RWPE2 (cell line): ENCODE measurements at places on chromosomes 1 and 21.

GRCh38 chr1:210653771-210654170, 325.1 kb downstream of the HHAT start:
- DNase-seq, result no peak

DNA sequence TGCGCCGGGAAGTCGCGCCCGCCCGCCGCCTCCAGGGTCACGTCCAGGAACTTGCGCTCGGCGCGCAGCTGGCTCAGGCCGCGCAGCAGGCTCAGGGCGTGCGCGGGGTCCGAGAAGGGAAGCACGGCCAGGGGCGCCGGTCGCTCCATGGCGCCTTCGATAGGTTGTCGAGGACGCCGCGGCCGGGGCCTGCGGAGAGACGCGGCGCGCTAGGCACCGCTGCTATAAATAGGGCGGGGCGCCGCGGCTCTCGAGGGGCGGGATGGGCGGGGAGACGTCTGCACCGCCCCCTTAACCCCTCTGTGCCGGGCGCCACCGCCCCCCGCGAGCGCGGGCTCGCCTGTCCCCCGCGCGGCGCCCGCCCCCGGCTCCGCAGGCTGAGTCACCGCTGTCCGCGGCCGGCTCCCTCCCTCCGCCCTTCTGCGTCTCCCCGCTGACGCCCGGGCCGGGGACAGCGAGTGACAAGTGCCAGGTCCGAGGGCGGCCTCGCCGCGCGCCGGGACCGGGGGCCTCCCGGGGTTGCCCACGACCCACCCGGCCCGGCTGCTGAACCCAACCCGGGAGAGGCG, at the start of gene KLHL21:
Gene KLHL21 (minus strand): TSS at position 201 of the 569 bp plus-strand sequence. CDS start 52 bp downstream, at position 149.
- peak; percentile 83 for DNase-seq

DNA sequence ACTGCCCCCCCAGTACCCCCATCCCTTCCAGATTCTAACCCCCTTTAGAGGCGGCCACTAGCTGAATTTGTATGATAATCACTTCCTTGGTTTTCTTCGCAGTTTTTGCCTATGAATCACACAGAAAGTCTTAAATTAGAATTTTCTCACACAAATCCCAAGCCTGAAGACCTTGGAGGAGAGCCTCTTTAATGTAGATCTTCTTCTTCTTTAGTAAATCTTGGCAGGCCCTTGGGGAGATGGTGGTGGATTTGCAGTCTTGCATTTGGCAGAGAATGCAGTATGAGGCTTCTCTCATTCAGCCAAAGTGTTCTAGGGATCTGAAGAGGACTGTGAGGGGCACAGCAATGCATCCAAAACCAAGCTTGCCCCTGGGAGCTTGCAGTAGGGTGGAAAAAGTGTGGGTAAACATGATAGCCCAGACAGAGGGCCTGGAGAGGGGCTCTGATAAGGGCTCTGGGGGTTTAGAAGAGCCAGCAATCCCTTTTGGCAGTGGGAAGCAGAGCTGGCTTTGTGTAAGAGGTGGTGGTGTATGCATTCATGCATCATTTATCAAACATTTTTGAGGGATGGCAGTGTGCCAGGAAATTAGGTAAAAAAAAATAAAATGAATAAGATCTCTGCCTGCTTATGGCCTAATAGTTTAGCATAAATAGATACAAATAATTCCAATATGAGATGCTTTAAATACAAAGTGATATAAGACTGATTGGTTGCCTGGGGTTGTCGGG, 7.7 kb upstream of the CDC42 start:
- no peak for DNase-seq

DNA sequence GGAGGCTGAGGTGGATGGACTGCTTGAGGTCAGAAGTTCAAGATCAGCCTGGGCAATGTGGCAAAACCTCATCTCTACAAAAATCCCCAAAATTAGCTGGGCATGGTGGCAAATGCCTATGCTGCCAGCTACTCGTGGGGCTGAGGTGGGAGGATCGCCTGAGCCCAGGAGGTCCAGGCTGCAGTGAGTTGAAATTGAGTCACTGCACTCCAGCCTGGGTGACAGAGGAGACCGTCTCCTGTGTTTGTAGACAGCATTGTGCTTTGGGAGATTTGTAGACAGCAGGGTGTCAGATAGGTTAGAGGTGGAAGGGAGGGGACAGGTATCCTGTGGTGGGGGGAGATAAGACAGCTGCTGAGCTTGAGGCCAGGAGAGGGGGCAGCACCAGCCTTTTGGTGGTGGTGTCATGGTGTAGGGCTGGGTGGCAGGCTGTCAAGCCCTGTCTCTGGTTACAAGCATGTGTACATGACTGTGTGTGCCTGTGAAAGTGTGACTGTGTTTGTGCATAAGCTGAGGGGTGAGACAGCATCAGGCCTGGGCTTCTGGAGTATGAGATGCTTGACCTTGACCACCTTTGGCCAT, 15.2 kb downstream of the PPFIA4 start:
- no peak for DNase-seq

GRCh38 chr1:47738560-47739182, 258.5 kb downstream of the TRABD2B start:
- DNase-seq, result no peak

DNA sequence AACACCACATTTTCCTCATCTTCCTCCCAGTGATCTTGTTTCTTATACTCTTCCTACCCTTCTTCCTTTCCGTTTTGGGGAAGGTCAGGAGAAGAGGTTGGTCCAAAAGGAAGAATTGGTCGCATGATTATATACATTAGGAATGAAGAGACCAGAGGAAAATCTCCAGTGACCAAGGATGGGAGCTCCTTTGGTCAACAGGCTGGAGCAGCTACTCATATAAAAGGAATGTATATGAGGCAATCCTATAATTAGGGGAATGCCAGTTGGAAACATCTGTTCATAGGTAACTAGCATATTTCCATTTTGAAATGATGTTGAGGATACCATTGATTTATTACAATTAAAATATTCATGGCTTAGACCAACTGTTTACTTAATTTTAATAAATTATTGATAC, 114.5 kb downstream of the LRRC40 start:
- DNase-seq, result no peak

DNA sequence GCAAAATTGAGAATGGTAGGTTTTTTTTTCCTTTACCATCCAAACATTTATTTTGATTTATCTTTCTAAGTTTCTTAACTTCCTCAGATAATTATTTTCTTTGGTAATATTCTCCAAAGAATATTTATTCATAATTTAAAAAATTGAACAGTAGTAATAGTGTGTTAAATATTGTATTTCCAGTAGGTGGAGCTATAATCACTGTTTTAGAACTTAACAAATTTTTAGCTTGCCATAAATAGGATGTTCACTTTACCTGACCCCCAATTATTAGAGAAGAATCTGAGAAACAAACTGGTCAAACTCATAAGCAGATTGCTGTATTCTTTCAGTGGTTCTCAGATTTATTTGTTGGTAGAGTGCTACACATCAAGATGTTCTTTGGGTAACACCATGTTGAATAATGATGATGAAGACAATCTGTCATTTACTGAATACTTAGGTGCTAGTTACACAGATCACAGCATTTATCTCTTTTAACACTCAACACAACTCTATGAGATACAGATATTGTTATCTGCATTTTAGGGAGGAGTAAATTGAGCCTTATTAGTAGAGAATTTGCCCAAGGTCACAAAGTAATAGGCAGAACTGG, 82.4 kb upstream of the GPR88 start:
- DNase-seq, result no peak

GRCh38 chr1:151565502-151566189, 25.5 kb downstream of the TUFT1 start:
- DNase-seq, result no peak

DNA sequence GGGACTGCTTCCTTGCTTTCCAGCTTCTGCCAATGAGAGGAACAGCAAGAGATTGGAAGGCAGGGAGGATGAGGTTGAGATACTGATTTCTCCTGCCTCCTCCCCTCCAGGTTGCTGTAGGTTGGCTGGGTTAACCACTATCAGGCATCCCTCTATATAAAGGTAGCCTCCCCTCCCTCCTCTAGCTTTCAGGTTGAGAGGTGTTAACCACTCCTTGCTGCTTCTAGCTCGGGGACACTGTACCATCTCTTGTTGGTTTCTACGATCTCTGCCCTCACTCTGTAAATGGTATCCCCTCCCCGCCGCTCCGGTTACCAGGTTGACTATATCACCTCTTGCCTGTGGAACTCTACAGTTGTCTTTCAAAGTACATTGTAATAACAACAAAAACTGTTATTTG, 16.7 kb downstream of the LPAR3 start:
- DNase-seq, result no peak

- no peak for DNase-seq
These were observed 132.8 kb downstream of the RERE start for GRCh38 chr1:8684590-8684989.

DNA sequence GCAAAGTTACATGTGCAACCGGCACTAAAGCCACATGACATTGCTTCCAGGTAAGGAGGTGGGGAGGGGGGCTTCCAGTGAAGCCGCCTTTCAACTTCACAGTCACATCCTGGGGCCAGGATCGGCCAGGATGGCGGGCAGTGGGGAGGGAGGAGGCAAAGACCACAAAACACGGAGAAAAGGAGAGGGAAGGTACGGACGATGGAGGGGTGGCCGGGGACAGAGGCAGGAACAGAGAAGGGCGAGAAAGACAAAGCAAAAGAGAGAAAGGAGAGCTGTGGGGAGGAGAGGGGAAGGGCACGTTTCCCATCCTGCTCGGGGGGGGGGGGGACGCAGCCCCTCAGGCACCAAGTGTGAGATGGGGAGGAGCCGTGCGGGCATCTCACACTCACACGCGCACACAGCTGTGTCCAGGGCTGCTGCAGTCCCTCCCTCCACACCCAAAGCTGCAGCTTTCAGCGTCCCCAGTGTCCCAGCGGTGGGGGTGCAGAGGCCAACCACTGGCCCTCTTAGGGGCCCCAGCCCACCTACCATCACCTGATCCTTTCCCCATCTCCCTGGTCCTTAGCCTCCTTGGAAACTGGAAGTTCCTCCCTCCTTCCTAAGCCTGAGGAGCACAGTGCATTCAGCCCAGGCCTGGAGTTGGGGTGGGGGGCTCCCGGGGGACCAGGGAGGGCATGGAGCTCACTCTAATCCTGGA, 2.4 kb downstream of the SH2D5 start:
- no peak for DNase-seq

DNA sequence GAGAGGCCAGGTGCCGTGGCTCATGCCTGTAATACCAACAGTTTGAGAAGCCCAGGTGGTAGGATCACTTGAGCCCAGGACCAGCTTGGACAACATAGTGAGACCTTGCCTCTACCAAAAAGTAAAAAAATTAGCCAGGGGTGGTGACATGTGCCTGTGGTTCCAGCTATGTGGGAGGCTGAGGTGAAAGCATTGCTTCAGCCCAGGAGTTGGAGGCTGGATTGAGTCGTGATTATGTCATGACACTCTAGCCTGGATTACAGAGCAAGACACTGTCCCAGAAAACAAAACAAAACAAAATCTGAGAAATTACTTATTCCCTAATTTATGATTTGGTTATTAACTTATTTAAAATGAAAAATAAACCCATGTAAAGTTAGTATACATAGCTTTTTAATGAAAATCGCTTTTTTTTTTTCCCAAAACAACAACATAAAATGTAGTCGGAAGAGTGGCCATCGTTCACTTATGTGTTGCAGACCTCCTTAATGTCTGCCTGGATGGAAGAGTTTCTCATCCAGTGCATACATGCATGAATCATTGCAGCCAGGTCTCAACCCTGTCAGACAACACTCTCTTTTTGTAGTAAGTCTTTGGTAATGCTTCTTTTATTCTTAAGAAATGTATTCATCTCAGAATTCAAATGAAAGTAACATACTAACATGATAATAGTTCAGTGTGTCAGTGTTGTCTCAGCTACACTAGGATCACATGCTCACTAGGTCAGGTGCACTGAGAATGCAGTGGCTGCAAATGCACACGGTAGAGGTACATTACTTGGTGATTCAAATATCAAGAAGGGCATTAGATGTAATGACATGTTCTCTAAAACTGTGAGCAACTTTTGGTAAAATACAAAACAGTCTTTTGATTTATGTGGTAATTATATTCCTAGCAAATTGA, 28.0 kb downstream of the ITSN1 start:
- no peak for DNase-seq

GRCh38 chr1:195960580-195960979, 647.7 kb downstream of the KCNT2 start:
- no peak for DNase-seq

DNA sequence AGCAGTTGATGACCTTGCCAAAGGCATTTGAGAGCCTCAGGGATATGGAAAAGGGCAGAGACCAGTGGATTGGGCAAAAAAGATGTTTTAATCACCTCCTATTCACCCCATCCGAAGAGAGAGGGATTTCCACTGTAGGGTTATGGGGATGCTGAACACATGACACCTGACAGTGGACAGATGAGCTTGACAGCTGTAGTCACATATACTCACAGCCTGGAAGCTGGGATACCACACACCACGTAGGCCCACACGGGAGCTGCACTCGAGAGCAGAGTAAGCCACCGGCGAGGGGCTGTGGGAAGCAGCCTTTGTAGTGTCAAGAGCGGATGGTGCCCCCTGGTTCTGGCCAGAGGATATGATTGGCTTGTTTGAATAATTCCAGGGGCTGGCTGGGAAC, 20.0 kb downstream of the ZBTB40 start:
- no peak for DNase-seq

GRCh38 chr1:9542430-9542829, 3.2 kb downstream of the SLC25A33 start:
- no peak for DNase-seq

DNA sequence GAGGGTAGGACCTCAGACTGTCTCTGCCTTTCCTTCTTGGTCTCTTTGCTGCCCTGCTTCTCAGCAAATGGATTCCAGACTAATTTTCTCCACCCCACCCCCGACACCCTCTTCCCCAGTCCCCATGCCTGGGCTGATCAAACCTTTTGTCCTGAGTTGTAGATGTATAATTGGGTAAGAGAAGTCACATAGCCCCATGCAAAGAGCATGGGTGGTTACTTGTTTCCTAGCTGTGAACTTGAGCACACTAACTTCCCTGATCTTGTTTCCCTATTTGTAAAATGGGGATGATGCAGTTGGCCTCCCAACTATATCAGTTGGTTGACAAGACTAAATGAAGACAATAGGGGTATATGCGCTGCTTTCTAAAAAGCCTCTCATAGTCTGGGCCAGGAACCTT, 9.2 kb downstream of the PADI6 start:
- no peak for DNase-seq

- no peak for DNase-seq
These were observed 3.3 kb upstream of the DBT start for GRCh38 chr1:100252901-100253300.

GRCh38 chr1:239269706-239270105, 116.7 kb upstream of the CHRM3 start:
- DNase-seq, result no peak

- no peak for DNase-seq
These were observed 1.4 kb upstream of the ANKRD13C start for GRCh38 chr1:70355920-70356319.

GRCh38 chr1:43448955-43449707, 4.6 kb downstream of the HYI start:
- no peak for DNase-seq

GRCh38 chr1:228782662-228783417, 47.6 kb downstream of the RHOU start:
- DNase-seq, result no peak

GRCh38 chr1:222920169-222920568, 105.3 kb downstream of the DISP1 start:
- DNase-seq, result no peak

DNA sequence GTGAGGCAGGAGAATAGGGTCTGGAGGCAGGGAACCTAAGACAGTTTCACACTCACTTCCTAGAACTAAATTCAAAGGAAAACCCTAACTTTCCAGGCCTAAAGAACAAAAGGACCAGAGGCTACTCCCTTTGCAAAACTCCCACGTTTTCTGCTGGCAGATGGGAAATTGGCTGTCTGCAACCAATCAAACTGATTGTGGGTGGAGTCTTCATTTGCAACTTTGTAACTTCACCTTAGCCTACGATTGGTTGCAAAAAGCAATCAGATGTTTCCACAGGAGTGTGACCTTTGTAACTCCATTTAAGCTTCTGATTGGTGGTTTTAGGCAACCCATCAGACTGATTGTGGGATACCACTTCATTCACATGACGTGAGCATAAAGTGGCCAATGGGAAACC, 19.7 kb upstream of the GNG4 start:
- DNase-seq, result no peak
